Dermis blood vessel endothelial cell (primary cell): ENCODE measurements at places on chromosomes 1 and 21. TPM values are rescaled to one million over a fixed set of nuclear protein-coding genes. Genes with fewer than 3 reads are reported as not detected.

- no peak for DNase-seq
Observed at GRCh38 chr1:61448914-61449313, 276.0 kb downstream of the TM2D1 start.

GRCh38 chr1:203289281-203289981 is 15.9 kb upstream of the BTG2 start:
- DNase-seq: no peak

DNA sequence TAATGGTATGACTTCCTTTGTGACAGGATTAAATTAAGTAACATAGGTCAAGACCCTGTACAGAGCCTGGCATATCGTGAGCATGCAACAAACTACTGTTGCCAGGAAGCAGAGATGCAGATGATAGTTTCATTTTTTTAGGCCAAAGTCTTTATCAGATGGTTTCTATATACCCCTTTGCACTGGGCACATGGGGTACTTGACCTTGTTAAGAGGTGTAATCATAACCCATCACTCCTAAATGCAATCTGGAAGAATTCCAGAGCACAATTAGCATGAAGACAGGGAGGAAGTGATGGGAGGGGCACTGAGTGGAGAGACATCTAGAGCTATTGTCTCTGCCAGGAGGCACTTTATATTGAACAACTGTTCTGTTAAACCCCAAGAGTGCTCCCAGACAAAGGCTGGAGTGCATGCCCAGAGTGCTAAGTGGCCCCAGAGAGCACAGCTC is 22.1 kb downstream of the ZBTB17 start:
- DNase-seq: peak; percentile 56

- DNase-seq: no peak
Observed at GRCh38 chr1:244066954-244067716, 16.1 kb downstream of the ZBTB18 start.

- no peak for DNase-seq
Observed at GRCh38 chr21:34736116-34736874, 67.5 kb downstream of the CLIC6 start.

DNA sequence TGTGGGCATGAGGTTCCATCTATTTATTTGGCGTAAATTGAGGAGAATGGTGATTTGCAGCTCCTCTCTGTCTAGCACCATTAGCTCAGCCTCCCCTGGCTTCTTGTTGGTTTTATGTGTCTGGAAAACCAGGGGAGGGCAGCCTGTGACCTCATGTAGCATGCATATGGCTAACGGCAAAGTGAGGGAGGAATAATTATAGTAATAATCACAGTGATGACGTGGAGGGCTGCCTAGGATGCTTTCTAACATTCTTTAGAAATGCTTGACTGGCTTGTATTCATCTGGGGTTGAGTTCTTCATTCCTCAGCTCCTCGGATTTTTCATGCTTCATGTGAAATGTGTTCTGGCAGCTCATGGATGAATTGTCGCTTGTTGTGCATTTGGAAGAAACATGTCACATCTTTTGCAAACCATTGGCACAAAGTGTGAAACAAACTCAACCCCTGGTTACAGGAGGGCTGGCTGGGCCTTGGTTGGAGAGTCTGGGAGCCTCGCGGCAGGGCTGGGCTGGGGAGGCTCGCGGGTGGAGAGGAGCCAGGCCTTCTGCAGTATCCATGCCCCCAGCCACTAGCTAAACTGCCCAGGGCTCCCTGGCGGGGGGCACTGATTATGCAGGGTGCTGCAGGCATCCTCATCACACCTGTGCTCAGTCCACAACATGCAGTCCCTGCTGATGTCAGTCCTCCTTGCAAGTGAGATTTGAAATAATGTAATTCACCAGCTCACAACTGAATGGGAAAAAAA is 149.6 kb downstream of the DISC1 start:
- DNase-seq: no peak

NFASC gene
- 0.17 and 0.42 TPM in 2 replicates for total RNA-seq

WDR47 gene
- total RNA-seq: 21.6 and 22.2 TPM in 2 replicates

- DNase-seq: no peak
Observed at GRCh38 chr1:162868972-162869371, 8.0 kb upstream of the CCDC190 start.

DNA sequence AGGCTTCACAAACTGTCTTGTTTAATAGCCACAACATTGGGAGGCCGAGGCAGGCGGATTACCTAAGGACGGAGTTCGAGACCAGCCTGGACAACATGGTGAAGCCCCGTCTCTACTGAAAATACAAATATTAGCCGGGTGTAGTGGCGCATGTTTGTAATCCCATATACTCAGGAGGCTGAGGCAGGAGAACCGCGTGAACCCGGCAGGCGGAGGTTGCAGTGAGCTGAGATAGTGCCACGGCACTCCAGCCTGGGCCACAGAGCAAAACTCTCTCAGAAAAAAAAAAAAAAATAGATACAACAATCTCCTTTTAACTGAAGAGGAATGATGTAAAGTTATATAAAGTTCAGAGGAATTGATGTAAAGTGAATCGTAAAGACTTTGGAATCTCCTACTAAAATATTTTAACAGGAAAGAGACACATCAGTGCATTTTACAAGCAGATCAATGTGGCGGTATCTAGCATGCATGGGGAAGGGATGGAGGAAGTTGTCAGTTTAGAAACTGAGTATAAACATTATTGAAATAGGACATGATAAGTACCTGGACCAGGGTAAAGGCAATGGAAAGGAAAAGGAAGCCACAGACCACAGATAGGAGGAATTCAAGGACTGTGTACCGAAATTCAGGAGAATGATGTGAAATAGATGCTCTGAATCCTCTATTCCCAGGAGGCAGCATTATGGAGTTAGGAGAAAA is 41.5 kb downstream of the PTPRC start:
- no peak for DNase-seq

KIF26B gene
- 1.0 and 1.5 TPM in 2 replicates for total RNA-seq

DNA sequence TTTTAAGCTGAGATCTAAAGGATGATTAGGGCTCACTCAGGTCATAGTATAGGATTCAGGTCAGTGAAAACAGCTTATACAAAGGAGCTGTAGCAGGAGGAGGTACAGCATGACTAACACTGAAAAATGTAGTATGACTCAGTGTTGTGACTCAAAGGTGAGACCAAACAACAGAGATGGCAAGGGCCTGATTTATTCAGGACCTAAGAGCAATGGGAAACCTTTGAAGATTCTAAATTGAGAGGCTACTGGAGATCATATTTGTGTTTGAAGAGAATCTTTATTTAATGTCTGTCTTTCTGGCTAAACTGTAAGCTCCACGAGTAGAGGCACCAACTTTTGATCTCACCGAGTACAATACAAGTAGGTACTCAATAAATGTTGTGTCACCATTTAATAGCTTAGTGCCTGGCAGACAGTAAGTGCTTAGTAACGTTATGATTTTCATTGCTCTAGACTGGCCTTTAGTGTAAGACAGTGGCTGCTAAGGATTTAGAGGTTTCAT is 43.5 kb downstream of the PRKAA2 start:
- peak; percentile 76 for DNase-seq

GRCh38 chr21:36247316-36248010 is 72.5 kb upstream of the MORC3 start:
- no peak for DNase-seq

GRCh38 chr1:196056966-196057365 is 551.3 kb downstream of the KCNT2 start:
- DNase-seq: no peak

NCF2 gene
- not detected in 2 replicates for total RNA-seq
